ENCODE measurements at places on chromosomes 4 and X.
A peak's percentile ranks its signal among the peaks of the same experiment; 100 is the strongest.

- no peak for DNase-seq
These were observed 95.3 kb downstream of the ZAR1 start for GRCh38 chr4:48585401-48585800.

DNA sequence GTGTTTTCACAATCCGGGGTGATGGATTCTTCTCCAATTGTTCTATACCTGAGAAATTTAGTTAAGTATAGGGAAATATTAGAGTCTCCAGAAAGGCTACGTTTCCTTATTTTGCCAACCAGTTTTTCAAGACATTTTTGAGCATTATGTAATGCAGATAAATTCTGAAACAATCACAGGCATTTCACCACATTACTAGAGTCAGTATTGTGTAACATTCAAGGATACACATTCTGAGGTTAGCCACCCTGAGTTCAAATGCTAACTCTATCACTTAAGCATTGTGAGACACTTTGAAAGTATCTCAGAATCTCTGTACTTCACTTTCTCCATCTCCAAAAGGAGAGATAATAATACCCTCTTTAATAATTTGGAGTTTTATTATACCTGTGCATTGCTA lies 10.6 kb downstream of the SULT1B1 start:
- DNase-seq: no peak

- no peak for DNase-seq
These were observed 23.9 kb downstream of the PDE6B start for GRCh38 chr4:649293-649625.

- no peak for DNase-seq
These were observed 57.1 kb downstream of the RHOH start for GRCh38 chr4:40253906-40254305.

DNA sequence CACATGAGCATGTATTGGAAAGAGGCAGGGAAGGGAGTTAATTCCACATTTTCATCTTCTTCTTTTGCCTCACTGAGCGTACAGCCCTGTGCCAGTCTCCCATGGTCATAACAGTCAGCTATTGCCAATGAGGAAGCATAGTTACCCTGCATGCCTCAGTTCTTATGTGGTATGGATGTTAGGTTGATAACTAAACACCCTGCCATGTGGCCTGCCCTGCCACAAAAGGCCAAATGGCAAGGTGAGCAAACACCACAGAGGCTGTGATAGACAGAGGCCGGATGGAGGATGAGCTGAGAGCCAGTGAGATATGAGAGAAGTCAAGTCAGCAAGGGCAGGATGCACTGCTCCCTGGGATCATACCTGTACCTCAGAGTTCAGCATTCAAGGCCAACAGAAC lies 59.3 kb downstream of the BTC start:
- no peak for DNase-seq

DNA sequence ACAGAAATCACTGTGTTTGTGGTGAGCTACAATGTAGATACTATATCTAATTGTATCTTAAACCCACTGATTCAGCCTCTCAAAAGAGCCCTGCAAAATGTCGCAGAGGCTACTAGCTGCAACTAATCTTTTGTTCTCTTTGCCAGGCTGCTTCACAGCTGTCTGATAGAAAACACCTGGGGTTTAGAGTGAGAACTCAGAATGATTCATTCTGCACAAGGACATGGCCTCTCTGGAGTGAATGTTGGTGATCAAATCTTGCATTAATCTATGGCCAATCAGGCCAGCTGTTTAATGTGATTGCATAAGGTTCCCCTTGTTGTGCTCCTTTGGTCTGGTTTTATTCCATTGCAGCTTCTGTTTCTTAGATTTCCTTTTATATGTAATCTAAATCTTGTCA lies 100.3 kb downstream of the EMCN start:
- DNase-seq: no peak

DNA sequence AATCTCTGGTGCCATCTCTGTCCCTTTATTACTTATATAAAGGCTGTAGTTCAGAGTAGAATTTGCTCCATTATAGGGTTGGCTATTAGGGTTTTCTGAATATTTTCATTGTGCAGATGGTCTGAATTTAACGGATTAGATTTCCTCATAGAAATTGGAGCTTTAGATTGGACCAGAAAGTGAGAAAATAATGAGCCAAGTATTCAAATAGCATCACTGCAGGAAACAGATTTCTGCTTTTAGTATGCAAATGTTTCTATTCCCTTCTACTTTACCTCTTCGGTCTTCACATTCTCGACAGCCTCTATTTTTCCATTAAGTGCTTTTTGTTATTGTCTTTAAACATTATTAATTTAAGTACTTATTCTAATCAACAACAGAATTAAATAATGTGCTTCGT lies 55.4 kb downstream of the TRIM2 start:
- no peak for DNase-seq

GRCh38 chrX:69541956-69542355 lies 37.8 kb downstream of the NALF2 start:
- no peak for DNase-seq

DNA sequence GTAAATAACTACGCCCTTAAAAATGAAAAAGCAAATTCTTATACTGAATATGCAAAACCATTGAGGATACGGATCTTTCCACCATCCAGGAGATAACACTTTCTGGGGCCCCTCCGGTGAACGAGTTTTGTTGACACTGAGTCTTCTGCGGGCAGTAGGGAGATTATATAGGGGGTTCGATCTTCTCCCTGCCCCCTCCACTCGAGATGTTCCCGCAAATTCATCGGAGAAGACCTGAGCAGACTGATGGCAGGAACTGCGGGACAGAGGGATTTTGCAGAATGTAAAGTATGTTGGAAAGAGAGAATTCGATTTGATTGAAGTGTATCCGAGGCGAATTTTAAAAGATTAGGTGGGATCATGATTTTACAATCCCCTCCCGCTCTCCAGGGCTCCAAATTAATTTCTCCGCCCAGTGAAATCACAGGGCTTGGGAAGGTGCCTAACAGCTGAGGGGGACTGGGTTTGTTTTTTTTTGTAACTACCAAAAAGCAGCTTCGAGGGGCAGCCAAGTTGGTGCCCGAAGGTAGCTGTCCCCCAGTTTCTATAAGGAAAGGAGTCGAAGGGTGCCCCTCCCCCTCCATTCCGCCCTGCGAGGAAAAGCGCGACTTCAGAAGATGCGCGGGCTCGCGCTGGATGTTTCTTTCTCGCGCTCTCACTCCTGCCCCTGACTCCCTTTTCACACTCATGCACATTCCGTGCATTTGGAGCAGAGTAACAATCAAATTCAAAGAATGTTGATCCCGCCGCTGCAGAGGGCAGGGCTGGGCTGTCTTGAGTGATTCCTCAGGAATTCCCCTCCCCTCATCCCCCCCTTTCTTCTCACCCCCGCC lies 1.2 kb downstream of the TMEM255A start:
- DNase-seq: no peak

DNA sequence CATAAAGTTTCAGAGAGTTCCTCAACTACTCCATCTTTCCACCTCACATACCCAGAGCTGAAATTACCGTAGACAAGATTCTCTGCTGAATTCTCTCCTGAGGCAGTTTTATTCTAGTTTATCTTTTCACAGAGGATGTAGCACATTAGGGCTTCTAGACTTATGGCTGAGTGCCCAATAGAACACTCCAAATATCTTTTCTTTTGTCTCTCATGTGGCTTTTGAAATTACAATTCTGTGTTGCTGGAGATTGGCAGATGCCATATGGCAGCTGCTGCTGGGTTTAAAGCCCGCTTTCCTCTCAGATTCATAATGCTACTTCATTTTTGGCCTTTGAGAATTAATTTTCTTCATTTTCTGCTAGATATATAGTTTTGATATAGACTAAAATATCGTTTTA lies 107.6 kb upstream of the BANK1 start:
- DNase-seq: no peak

GRCh38 chr4:183758061-183758757 lies 99.1 kb downstream of the TRAPPC11 start:
- no peak for DNase-seq

DNA sequence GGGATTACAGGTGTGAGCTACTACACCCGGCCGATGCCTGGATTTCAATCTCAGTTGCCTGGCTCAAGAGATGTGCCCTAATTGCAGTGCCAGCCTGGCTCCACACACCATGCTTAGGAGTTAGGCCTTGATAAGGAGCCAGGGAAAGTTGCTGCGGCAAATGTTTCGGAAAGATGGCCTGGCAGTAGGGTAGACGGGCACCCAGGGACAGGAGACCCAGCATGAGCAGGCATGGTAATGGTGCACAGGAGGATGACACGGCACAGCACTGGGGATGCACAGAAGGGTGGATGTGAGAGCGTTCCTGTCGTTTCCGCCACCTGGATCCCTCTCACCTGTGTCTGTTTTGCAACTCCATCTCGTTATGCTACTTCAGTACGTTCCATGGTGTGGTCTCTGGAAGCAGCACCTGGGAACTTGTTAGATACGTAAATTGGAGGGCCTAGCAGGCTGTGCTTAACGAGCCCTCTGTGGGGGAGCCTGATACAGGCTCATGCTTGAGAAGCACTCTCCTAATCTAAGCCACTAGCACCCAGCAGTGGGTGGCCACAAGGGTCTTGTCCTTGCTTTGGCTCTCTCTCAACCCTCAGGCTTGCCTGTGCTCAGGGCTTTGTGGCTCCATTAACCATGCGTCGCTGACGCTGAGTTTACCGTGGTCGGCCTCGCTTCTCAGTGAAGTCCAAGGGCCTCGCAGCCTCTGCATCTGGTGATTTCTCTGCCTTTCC lies 20.3 kb downstream of the RNF4 start:
- peak; percentile 11 for DNase-seq

DNA sequence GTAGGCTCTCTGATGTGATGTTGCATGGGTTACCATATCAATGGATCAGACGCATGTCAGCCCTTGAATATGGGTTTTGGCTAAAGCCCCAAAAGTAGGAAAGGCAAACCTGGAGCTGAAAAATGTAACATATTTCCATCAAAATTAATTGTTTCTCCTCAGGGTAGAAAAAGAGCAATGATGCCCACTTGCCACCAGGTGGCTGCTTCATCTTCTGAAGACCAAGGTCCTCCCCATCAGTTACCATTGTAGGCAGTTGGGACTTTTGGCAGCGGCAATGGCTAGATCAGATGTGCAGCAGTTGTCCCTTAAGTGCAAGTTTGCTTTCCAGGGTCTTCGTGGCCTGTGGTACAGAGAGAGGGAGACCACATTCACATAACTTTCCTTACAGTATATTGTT lies 118.2 kb downstream of the NAF1 start:
- DNase-seq: no peak

DNA sequence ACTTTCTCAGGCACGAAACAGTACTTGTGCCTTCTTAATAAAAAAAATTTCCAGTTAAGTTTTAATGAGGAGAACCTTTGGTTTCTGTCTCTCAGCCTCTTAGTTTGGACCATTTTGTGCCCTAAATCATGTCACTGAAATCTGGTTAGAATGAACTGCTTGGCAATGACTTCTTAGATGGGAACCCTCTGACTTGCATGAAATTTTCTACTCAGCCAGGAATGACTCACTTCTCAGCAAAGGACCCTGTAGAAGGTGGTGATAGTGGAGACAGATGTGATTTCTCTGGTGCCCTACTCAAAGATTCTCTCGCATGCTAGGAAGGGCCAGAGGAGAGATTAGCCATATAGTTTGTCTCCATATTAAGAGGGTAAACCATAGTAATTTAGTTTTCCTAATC lies 50.5 kb downstream of the RASL11B start:
- no peak for DNase-seq

DNA sequence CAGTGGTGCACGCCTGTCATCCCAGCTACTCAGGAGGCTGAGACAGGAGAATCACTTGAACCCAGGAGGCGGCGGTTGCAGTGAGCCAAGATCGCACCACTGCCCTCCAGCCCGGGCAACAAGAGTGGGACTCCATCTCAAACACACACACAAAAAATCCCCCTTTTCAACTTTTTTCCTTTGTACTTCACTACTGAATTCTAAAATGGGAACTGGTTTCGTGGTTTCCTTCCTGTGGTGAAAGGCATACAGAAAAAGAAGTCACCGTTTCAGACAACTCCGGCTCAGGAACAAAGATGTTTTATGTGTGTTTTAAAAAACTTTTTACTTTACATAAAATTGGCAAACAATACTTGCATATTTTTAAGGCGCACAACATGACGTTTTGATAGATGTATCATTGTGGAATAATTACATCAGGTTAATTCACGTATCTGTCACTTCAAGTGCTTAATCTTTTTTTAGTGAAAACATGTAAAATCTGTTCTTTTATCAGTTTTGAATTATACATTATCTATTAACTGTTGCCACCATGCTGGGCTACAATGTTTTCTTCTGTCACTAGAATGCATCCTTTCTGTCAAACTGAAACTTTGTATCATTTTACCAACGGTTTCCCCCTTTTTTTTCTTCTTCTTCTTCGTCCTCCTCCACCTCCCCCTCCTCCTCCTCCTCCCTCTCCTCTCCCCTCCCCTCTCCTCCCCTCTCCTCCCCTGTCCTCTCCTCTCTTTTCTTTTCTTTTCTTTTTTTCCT lies 186.0 kb downstream of the CRLF2 start:
- no peak for DNase-seq

DNA sequence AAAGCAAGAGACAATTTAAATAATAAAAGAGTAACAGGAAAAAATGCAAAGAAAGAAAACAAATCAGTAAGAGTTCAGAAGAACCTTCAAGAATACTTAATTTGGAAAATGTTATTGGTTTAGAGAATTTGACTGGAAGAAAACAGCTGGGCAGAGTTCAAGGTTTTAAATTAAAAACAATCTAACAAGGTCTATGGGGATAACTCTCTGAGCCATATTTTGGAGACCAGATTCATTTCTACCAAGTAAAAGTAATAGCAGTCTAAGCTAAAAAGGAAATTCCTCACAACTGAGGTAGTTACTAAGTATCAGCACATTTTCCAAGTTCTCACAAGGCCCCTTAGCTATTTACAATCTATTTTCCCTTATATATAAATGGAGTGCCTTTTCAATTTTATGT lies 82.4 kb upstream of the TFDP3 start:
- DNase-seq: no peak

GRCh38 chrX:865422-865821 lies 234.8 kb downstream of the SHOX start:
- DNase-seq: no peak

GRCh38 chr4:48178931-48179330 lies 44.9 kb upstream of the TXK start:
- no peak for DNase-seq

DNA sequence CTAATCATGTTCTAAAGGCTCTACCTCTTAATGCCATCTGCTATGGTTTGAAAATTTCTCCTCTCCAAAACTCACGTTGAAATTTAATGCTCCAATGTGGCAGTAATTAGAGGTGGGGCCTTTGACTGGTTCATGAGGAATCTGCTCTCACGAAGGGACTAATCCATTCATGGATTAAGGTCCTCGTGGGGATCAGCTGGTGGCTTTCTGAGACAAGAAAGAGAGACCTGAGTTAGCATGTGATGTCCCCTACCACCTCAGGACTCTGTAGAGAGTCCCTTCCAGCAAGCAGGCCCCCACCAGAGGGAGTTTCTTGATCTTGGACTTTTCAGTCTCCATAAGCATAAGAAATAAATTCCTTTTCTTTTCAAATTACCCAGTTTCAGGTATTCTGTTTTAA lies 65.3 kb downstream of the WDFY3 start:
- DNase-seq: no peak

GRCh38 chrX:49192722-49193328 lies 6.7 kb upstream of the PRICKLE3 start:
- no peak for DNase-seq

DNA sequence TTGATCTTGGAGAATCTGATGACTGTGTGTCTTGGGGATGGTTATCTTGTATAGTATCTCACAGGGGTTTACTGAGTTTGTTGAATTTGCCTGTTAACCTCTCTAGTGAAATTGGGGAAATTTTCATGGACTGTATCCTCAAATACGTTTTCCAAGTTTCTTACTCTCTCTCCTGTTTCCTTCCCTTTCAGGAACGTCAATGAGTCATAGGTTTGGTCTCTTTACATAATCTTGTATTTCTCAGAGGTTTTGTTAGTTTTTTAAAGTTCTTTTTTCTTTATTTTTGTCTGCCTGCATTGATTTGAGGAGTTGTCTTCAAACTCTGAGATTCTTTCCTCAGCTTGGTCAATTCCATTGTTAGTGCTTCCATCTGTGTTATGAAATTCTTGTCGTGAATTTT lies 227.7 kb upstream of the GPRIN3 start:
- no peak for DNase-seq
